ENCODE measurements at places on chromosomes 2 and 18. TPM values are rescaled to one million over a fixed set of nuclear protein-coding genes. Genes with fewer than 3 reads are reported as not detected.

- no peaks in the 10 kb centered on the region for H3K4me1 ChIP-seq
- no peak for DNase-seq
- no peak overlapping the region for H3K27ac ChIP-seq
- no peaks in the 10 kb centered on the region for H3K27me3 ChIP-seq
- H3K4me3 ChIP-seq = no peak overlapping the region
Measured at GRCh38 chr2:198638577-198638976, 819.2 kb downstream of the SATB2 start.

DNA sequence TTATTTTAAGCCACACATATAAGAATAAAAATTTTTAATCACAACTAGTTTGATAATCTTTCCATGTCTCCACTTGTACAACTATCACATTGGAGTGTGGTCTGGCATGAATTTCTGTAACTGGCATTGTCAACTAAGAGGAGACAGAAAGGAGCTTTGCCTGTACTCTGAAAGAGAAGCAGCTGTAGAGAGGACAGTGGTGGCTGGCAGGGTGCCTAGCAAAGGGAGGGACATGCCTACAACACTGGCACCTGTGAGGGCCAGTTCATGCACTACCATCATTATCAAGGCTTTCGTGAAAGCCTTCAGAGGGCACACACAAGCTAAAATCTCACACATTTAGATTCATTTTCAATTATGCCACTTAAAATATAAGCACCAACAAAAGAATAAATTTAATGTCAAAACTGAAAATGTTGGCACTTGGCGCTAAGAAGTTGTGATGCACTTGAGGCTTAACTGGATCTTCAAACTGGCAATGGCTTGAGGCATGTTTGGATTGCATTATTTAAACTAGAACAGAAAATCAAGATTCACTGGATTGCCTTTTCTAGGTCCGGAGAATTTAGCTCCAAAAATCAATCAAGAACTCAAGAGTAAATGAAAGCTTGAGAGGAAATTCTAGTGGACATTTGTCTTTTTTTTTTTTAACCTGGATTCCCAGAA lies 238.6 kb downstream of the ZNF385B start:
- no peak overlapping the region for H3K27ac ChIP-seq
- H3K4me1 ChIP-seq = no peaks in the 10 kb centered on the region
- DNase-seq = no peak
- H3K36me3 ChIP-seq = no peaks in the 10 kb centered on the region

- H3K27me3 ChIP-seq = no peaks in the 10 kb centered on the region
- no peak overlapping the region for H3K4me3 ChIP-seq
- H3K27ac ChIP-seq = no peak overlapping the region
- no peaks in the 10 kb centered on the region for H3K36me3 ChIP-seq
Measured at GRCh38 chr2:231308631-231309428, 86.7 kb upstream of the B3GNT7 start.

GRCh38 chr2:88201811-88202169 lies 31.6 kb downstream of the THNSL2 start:
- H3K4me1 ChIP-seq = peaks cover 12% of the 10 kb centered on the region
- no peak overlapping the region for H3K27ac ChIP-seq
- no peak for DNase-seq
- H3K36me3 ChIP-seq = no peaks in the 10 kb centered on the region
- H3K4me3 ChIP-seq = no peak overlapping the region
- H3K27me3 ChIP-seq = peaks cover 6% of the 10 kb centered on the region

GRCh38 chr2:101151146-101151858 lies at the start of gene TBC1D8:
TSS of gene TBC1D8 (minus strand) at chr2:101151382. CDS start at chr2:101151253, 129 bp downstream.
- H3K27me3 ChIP-seq = no peaks in the 10 kb centered on the region
- DNase-seq = peak; percentile 90
- H3K27ac ChIP-seq = peak within 1 kb of the TSS; percentile 84
- H3K4me3 ChIP-seq = peak within 1 kb of the TSS; percentile 70
- H3K4me1 ChIP-seq = peaks cover 56% of the 10 kb centered on the region

DNA sequence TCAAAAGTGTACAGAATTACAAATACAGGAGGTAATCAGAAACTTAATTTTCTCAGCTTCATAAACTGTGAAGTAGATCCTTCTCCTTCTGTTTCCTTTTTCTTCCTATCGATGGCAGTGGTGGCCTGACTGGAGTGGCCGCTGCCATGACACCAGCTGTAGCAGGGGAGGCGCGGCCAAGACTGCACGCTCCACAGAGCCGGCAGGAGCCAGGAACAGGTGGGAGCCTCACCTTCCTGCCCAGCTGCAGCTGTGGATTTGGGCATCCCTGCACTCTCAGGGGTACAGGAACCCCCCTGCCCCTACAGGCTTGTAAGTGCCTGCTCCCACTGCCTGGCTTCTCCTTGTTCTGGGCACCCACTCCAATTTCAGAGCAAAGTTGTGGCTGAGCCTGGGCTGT lies 76.1 kb downstream of the EPB41L3 start:
- H3K27me3 ChIP-seq = no peaks in the 10 kb centered on the region
- no peak overlapping the region for H3K27ac ChIP-seq
- H3K4me3 ChIP-seq = no peak overlapping the region
- no peaks in the 10 kb centered on the region for H3K36me3 ChIP-seq

DNA sequence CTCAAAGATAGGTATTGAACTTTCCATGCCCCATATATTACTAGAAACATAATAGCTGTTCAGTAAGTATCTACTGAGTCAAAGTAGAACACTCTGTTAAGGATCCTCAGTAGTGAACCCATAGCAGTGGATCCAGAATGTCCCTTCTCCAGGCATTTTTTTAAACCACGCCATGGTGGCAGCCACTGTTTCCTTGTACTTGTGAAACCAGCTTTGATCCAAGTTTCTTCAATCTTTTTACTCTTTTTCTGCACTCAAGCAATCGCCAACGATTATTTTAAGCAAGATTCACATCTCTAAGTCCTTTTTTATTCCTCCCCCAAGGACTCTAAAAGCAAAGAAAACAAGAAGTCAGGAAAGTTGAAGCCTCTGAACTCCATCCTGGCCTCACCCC lies 291.2 kb upstream of the SLC14A2 start:
- no peak for DNase-seq
- no peak overlapping the region for H3K4me3 ChIP-seq
- no peaks in the 10 kb centered on the region for H3K36me3 ChIP-seq
- no peak overlapping the region for H3K27ac ChIP-seq
- H3K27me3 ChIP-seq = no peaks in the 10 kb centered on the region

DNA sequence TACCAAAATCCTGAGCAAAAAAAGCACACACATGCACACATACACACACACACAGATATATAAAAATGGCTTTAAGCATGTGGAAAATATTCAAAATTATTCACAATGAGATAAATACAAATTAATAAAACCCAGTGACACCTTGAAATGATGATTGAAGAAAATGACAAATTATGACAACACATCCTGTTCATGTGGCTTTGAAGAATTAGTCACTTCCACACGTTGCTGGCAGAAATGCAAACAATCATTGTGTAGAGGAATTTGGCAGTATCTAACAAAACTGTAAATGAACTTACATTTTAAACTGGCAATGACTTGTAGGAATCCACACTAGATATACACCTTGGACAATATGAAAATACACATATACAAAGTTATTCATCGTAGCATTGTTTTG lies 95.8 kb upstream of the RGPD4 start:
- no peaks in the 10 kb centered on the region for H3K36me3 ChIP-seq
- H3K4me3 ChIP-seq = no peak overlapping the region
- no peak overlapping the region for H3K27ac ChIP-seq
- H3K4me1 ChIP-seq = no peaks in the 10 kb centered on the region
- H3K27me3 ChIP-seq = no peaks in the 10 kb centered on the region
- DNase-seq = no peak

- H3K27me3 ChIP-seq = no peaks in the 10 kb centered on the region
- H3K27ac ChIP-seq = no peak overlapping the region
- peaks cover 24% of the 10 kb centered on the region for H3K4me1 ChIP-seq
- no peak for DNase-seq
Measured at GRCh38 chr2:127511090-127511695, 15.1 kb downstream of the IWS1 start.

GRCh38 chr2:102487761-102488462 lies 14.9 kb downstream of the SLC9A4 start:
- no peaks in the 10 kb centered on the region for H3K36me3 ChIP-seq
- no peaks in the 10 kb centered on the region for H3K27me3 ChIP-seq
- H3K27ac ChIP-seq = no peak overlapping the region
- no peak overlapping the region for H3K4me3 ChIP-seq

- H3K4me1 ChIP-seq = peaks cover 5% of the 10 kb centered on the region
- H3K27me3 ChIP-seq = no peaks in the 10 kb centered on the region
- H3K27ac ChIP-seq = no peak overlapping the region
- no peak for DNase-seq
- no peaks in the 10 kb centered on the region for H3K36me3 ChIP-seq
Measured at GRCh38 chr2:24886691-24887304, 33.2 kb downstream of the ADCY3 start.

DNA sequence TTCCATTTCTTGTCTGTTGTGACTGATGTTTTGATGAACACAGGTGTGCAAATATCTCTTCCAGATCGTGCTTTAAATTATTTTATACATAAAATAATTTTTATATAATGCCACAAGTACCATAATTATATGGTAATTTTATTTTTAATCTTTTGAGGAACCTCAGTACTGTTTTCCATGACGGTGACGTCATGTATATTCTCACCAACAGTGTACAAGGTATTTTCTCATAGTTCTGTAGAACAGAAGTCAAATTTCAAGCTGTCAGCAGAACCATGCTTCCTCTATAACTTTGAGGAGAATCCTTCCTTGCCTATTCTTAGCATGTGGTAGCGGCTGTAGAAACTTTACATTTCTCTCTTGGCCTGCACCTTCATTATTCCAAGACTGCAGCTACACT lies 349.4 kb upstream of the GYPC start:
- H3K36me3 ChIP-seq = no peaks in the 10 kb centered on the region
- peaks cover 18% of the 10 kb centered on the region for H3K4me1 ChIP-seq
- H3K4me3 ChIP-seq = no peak overlapping the region
- no peak for DNase-seq

DNA sequence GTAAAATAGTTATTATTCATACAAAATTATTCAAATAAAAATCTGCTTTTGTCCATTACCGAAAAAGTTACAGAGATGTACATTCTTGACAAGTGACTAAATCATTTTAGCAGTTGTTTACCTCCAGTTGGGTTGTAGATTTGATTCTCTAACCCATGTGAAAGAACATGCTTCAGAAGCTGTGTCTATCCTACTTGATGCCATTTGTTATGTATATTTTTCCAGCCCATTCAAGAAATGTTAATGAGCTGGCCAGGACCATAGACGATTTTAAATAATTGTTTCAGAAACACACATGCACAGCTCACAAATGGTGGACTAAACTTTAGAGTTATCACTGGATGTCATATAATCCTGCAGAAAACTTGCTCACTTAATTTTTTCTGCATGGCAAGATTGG lies 391.1 kb upstream of the REG3G start:
- no peak for DNase-seq
- no peaks in the 10 kb centered on the region for H3K36me3 ChIP-seq
- H3K4me1 ChIP-seq = no peaks in the 10 kb centered on the region
- no peaks in the 10 kb centered on the region for H3K27me3 ChIP-seq
- H3K4me3 ChIP-seq = no peak overlapping the region

- peak overlapping the region; percentile 50 for H3K27ac ChIP-seq
- H3K4me3 ChIP-seq = no peak overlapping the region
- peaks cover 34% of the 10 kb centered on the region for H3K4me1 ChIP-seq
- no peak for DNase-seq
- H3K36me3 ChIP-seq = no peaks in the 10 kb centered on the region
Measured at GRCh38 chr2:20595439-20596192, 55.3 kb downstream of the HS1BP3 start.

DNA sequence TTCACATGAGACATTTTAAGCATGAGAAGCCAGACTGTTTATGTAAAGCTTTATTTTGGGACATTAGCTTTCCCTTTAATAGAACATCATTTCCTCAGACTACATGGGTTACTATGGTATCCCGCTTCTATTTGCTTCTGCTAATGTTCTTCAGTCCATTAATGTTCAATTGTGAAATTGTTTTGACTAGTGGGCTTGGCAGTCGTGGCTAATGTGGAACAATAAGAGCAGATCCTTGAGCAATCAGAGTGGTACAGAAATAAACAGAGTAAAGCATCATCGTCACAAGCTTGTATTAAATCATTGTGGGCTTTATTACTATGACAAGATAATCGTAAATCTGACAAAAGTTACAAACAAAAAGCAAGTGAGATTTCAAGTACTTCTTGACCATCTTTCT lies 60.2 kb downstream of the PDE1A start:
- no peaks in the 10 kb centered on the region for H3K36me3 ChIP-seq
- H3K4me1 ChIP-seq = no peaks in the 10 kb centered on the region
- no peak overlapping the region for H3K27ac ChIP-seq
- no peaks in the 10 kb centered on the region for H3K27me3 ChIP-seq

DNA sequence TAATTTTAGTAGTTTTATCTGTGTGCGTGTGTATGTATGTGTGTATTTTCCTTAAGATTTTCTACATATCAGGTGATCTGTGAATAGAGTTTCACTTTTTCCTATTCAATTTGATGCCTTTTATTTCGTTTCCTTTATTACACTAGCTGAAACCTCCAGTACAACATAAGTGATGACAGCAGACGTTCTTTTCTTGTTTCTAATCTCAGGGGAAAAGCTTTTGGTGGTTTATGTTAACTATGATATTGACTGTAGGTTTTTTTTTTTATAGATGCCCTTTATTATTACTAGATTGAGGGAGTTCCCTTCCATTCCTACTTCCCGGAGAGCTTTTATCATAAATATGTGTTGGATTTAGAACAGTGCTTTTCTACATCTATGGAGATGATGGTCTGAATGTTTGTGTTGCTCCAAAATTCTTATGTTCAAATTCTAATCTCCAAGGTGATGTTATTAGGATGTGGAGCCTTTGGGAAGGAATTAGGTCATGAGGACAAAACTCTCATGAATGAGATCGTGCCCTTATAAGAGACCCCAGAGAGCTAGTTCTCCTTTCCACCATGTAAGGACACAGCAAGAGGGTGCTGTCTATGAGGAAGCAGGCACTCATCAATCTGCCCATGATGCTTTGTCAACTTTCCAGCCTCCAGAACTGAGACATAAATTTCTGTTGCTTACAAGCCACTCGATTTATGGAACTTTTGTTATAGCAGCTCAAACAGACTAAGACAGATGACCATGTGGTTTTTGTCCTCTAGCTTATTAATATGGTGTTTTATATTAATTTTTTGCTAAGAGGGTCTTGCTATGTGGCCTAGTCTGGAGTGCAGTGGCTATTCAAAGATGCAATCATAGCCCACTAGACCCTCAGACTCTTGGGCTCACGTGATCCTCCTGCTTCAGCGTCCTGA lies 5.9 kb upstream of the RHBDD1 start:
- no peak for DNase-seq
- no peak overlapping the region for H3K27ac ChIP-seq
- no peaks in the 10 kb centered on the region for H3K27me3 ChIP-seq
- H3K4me3 ChIP-seq = no peak overlapping the region
- H3K36me3 ChIP-seq = no peaks in the 10 kb centered on the region
- peaks cover 8% of the 10 kb centered on the region for H3K4me1 ChIP-seq

GRCh38 chr2:81895620-81896250 lies 1591.2 kb upstream of the LRRTM1 start:
- H3K4me1 ChIP-seq = no peaks in the 10 kb centered on the region
- DNase-seq = no peak
- no peaks in the 10 kb centered on the region for H3K36me3 ChIP-seq
- H3K27ac ChIP-seq = peak overlapping the region; percentile 53
- H3K27me3 ChIP-seq = no peaks in the 10 kb centered on the region
- H3K4me3 ChIP-seq = no peak overlapping the region

Gene DOK6
- under 0.01 TPM for total RNA-seq

Gene L3MBTL4
- 11.2 TPM for total RNA-seq

Gene BCL2
- 18.5 TPM for total RNA-seq

Gene PLCD4
- total RNA-seq = 0.52 TPM

Gene IKZF2
- 1.3 TPM for total RNA-seq

Gene CRYGD
- not detected for total RNA-seq

Gene APCDD1
- 8.6 TPM for total RNA-seq

Gene SAG
- total RNA-seq = not detected

All from body of pancreas (tissue), 4 donors.